Natural killer cell treated with Interleukin-12 subunit alpha and Interleukin-12 subunit beta and Interleukin-15 and Interleukin-18, amount 100 ng/mL, for 72 hours (primary cell): ENCODE measurements at places on chromosomes 6 and 20.

GRCh38 chr6:41518118-41518517 is 28.1 kb upstream of the FOXP4 start:
- DNase-seq: no peak

DNA sequence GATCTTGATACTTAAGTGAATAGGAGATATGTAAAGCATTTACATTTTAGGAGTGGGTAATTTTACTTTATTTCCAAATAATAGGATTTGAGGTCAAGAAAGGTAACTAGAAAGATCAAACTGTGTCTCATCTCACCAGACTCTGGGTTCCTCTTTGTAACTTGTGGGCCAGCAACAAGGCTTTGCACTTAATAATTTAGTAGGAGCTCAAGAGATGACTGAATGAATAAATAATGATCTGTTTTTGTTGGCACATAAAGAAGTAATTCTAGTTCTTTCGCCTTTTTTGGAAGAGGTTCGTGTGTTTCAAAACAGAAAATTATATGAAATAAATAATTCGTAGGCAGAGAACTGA is 67.4 kb upstream of the FABP7 start:
- no peak for DNase-seq

GRCh38 chr20:1225263-1225782 is 521 bp upstream of the RAD21L1 start:
- no peak for DNase-seq

DNA sequence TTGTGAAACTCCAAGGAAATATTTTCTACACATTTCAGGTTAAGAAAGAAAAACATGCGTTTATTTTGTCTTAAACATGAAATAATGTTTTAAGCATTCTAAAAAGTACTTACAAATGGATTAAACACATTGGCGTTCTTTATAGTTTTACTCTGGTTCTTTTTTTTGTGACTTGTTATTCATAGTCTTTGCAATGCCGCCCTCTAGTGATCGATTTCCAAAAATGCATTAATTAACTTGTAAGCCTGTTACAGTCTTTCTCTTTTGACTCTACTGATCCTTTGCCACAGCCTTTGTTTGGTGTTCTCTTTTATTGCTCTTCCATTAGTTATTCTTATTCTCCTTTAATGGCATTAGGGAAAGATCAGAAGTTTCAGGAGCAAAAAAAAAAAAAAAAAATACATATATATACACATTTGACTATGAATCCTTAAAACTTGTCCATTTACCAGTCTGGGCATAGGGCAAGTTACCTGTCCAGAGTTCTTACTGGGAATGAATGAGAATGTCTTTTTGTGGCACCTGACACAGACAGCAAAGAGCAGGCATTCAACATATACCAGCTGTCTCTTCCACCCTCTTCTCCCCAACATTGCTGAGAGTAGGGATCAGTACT is 59.9 kb downstream of the MACROD2 start:
- DNase-seq: no peak

DNA sequence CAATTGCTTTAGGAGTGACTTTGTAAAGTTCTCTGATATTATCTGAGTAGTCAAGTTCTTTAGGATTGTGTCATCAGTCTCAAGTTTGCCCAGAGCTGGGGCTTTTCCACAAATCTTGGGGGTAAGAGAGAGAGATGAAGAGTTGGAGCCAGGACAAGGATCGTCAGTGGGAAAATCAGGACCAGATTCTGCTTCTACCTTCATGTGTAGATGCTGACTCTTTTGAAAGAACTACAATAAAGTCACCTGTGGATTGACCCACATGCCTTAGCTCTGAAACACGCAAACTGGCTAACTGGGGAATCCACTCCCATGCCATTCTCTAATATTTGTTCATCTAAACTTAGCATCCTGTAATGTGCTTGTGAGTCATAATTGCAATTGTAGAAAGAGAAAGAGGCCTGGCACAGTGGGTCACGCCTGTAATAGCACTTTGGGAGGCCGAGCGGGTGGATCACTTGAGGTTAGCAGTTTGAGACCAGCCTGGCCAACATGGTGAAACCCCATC is 15.6 kb upstream of the BICRAL start:
- peak; percentile 69 for DNase-seq

GRCh38 chr6:24489470-24489869 is at the start of gene GPLD1:
Gene GPLD1 (minus strand): TSS chr6:24489578. CDS start chr6:24489511, 67 bp downstream.
- DNase-seq: no peak

DNA sequence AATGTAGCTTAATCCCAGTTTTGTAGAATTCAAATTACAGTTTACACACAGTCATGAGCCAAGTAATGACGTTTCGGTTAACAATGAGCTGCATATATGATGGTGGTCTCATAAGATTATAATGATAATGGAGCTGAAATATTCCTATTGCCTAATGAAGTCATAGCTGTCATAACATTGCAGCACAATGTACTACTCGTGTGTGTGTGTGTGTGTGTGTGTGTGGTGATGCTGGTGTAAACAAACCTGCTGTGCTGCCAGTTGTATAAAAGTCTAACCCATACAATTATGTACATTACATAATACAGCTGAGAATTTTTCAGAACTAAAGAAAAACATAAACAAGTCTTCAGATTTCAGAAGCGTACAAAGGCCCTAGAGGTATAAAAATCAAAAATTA is 66.7 kb upstream of the ARID1B start:
- no peak for DNase-seq

DNA sequence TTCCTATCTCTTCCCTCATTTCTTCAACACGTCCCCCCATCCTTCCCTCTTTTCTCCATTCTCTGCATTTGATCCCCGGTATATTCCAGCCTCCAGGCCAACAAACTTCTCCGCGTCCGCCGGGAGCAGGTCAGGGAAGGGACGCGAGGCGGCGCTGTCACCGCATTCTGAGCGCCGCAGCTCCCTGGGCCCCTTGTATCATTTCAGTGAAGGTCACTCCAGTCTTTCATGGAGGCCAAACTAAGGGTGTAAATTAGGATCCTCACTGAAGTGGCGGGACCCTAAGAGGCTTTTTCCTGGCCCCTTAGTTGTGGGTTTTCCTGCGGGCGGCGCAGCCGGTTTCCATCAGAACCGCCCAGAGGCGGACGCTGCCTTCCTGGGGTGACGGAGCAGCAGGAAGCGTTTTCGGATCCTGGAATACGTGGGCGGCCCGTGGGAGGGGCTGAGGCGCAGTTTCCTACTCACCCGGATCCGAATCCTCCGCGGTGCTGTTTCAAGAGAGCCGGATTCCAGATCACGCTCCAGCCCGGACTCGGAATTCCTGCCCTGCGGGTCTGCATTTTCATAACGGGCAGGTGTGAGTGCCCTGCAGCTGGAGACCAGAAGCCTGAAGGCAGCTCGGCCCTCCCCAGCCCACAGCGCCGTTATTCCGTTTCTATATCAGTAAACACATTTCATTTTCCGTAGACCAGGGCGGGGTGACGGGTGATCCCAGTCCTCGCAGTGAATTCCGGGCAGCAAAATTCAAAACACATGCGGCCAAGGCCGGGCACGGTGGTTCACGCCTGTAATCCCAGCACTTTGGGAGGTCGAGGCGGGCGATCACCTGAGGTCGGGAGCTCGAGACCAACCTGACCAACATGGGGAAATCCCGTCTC is 3.6 kb upstream of the MICA start:
- peak; percentile 83 for DNase-seq

- DNase-seq: no peak
Measured at GRCh38 chr6:68049562-68049961, 585.5 kb upstream of the ADGRB3 start.

GRCh38 chr6:158411998-158412397 is 99.7 kb downstream of the TULP4 start:
- DNase-seq: no peak

- DNase-seq: no peak
Measured at GRCh38 chr20:45390931-45391330, 12.8 kb upstream of the TP53TG5 start.

DNA sequence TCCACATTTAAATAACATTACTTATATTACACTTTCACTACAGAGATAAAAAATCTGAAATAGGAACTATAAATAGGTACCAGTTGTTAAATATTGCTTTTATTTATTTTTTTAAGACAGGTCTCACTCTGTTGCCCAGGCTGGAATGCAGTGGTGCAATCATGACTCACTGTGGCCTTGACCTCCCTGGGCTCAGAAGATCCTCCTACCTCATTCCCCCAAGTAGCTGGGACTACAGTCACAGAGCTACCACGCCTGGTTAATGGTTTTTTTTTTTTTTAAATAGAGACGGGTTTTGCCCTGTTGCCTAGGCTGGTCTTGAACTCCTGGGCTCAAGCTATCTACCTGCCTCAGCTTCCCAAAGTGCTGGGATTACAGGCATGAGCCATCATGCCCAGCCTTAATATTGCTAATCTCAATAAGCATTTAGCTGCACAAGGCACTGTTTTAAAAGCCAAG is 17.3 kb downstream of the EEF1E1 start:
- no peak for DNase-seq

DNA sequence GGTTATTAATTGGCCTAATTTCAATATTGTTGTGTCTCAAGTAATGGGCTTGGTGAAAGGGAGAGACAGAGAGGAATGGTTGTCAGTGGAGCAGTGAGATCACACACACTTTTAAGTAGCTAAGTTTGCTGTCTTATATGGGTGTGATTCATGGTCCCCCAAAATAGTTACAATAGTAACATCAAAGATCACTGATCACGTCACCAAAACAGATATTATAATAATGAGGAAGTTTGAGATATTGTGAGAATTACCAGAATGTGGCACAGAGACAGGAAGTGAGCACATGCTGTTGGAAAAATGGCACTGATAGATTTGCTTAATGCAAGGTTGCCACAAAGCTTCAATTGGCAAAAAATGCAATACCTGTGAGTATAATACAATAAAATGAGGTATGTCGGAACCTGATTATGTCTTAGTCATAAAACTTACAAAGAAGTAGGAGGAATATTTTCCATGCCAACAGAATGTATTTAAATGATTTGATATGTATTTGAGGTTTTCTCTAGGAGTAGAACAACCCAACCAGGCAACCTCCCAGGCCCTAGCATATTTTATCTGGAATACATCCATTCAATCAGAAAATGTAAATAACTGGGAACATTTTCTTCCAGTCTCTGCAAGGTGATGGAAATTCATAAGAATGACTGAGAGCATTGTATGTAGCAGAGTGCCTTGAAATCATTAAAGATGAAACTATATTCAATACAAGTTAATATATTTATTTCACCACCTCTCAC is 167.8 kb downstream of the CARMIL1 start:
- no peak for DNase-seq

- DNase-seq: no peak
Measured at GRCh38 chr6:72760114-72760793, 138.4 kb downstream of the KCNQ5 start.

DNA sequence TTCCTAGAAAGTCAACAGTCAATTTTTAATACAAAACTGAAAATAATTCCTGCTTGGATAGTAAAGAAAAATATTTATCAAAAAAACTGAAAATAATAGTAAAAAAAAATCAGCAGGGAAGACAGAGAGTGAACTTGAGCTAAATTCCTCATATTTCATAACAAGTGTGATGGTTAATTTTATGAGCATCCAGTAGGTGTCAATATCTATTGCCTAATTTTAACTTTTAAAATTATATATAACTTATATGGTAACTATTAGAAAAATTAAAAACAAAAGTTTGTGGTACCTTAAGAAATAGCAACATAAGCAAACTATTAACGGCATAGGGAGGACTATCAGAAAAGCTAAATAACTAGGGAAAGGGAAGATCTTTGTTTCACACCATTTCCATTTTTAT is 2.1 kb downstream of the EPM2A start:
- DNase-seq: no peak

- no peak for DNase-seq
Measured at GRCh38 chr20:12177657-12178293, 260.1 kb downstream of the BTBD3 start.

DNA sequence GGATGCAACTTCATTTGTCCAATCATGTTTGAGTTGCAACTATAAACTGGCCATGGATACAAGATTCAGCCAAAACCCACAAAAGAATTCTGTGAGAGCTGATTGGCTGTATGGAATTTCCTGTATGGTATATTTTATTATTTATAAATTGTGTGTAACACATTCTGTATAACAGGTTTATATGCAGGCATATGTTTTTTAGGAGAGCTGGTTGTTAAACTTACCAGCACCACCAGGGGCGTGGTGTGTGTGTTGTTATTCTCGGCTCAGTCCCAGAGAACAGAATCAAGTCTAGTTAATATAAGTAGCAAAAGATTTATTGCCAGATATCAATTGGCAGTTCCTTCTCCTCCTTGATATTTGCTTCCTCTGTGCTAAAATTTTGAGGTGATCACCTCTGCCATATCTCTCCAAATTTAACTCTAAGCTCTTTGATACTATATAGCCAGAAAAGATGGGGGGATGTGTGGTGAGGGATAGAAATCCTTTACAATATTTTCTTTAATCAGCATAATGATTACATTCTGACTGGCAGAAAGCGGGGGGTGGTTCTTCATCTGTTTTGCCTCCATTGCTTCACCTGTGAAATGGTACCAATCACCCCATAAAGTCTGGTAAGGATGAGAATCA is 22.9 kb downstream of the CNBD2 start:
- DNase-seq: no peak
